ENCODE measurements at places on chromosomes 4 and X.
A peak's percentile ranks its signal among the peaks of the same experiment; 100 is the strongest.

DNA sequence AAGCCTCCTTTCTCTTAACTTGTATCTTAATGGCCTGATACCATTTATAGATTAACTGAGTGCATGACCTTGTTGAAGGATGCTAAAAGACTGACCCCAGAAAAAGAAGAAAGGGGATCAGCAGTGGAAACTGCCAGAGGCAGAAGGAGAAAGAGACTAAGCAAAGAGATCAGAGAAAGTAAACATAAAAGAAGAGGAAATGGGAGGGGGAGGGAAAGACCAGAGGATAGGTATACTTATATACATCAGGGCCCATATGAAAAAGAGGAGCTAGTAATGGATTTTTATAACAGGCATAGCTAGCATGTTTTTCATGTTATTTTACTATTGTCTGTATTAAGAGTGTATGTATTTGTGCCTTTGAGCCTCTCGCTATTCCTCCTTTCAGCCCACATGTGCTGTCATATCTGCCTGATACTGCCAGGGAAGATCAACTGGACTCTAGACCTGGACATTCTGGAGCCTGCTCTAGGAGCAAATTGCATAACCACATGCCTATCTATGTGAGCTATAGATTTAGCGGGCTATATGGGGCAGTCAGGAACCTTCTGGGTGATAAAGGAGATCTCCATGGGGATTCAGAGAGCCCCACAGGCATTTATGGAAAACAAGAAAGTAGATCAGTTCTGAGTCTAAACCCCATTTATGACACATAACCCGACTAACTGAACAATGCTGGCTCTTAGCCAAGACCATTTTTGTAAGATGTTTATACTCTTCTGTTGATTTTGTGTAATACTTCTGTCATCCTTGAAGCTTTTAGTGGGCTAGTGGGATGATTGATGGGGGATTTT is 13.4 kb upstream of the SNX12 start:
- DNase-seq, result no peak

GRCh38 chr4:58611012-58611411 is 1500.8 kb upstream of the IGFBP7 start:
- no peak for DNase-seq

- peak; percentile 13 for DNase-seq
These were observed 805 bp downstream of the ATP8A1 start for GRCh38 chr4:42655921-42656678.

DNA sequence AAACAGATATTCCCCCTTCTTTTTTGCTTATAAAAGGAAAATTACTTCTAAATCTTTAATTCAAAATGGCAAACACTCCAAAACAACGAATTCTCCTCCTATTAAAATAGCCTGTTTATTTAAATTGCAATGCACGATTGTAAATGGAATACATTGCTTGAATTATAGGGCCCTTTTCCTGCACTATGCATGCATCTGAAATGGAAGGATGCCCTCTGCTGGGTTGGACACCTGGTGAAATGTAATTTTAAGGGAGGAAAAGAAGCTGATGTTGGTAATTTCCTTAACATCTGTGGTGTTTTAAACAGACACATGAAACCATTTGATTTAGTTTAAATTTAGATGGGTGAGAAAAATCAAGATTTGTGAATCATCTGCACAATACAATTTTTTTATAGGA is 72.8 kb downstream of the GRXCR1 start:
- DNase-seq, result no peak

- DNase-seq, result no peak
These were observed 11.1 kb downstream of the TCEANC start for GRCh38 chrX:13664020-13664419.

DNA sequence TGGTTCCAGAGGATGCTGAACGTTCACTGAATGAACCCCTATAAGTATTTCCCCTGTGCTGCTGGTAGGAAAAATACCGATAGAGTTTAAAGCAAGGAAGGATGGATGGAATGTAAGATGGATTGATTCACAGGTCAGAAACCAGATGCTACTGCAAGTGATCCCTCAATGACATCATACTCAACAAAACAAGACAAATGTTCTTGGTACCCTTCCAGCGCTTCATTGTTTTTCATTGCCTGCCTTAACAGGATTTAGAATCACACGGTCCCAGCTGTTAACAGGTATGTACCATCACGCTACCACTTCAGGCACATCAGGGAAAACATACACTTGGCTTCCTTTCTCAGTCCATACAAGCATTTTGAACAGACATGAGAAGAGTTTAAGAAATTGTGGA is 118.1 kb upstream of the TLR3 start:
- DNase-seq, result no peak

- DNase-seq, result no peak
These were observed 38.5 kb downstream of the GYG2 start for GRCh38 chrX:2867206-2867605.

- DNase-seq, result no peak
These were observed 12.7 kb downstream of the FRAS1 start for GRCh38 chr4:78069859-78070258.

- no peak for DNase-seq
These were observed 10.0 kb downstream of the MAGEA4 start for GRCh38 chrX:151922692-151923091.

GRCh38 chr4:56115898-56116297 is 167.2 kb downstream of the CEP135 start:
- no peak for DNase-seq

- peak; percentile 2 for DNase-seq
These were observed 509.9 kb downstream of the SPOCK3 start for GRCh38 chr4:166724369-166724768.

DNA sequence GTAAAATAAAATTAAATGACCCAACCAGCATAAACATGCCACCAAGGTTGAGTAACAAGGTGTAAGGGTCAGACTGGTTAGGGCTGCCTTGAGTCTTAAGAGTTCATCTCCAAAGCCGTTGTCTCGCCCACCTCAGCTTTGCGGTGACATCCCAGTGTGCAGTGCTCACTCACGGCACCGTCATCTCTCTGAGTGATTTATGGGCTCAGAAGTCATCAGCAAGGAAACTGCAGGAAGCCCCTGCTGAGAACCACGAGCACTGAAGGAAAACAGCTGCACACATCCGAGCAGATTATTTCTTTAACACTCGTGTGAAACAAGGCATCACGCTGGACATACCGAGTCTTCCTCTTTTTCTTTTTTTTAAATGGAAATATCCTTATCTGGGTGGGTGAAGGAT is 411.1 kb downstream of the TRIML1 start:
- DNase-seq, result no peak

DNA sequence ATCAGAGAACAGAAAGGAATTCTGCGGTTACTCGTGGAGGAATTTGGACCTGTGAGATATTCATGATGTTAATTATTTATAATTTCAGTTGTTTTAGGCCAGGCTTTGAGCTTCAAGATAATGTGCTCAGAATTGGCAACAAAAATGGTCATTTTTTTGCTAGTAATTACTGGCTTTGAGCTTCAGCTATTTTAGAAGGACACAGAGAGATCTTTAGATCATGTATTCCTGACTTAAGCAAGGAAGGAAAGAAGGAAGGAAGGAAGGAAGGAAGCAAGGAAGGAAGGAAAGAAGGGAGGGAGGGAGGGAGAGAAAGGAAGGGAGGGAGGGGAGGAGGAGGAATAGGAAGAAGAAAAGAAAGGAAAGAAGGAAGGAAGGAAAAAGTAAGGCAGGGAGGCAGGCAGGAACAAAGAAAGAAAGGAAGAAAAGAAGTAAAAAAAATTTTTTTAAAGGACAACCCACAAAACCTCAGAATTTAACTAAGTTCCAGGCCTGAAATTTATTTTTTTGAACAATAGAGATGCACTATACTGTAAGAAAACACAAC is 277.9 kb upstream of the KLF3 start:
- DNase-seq, result no peak

DNA sequence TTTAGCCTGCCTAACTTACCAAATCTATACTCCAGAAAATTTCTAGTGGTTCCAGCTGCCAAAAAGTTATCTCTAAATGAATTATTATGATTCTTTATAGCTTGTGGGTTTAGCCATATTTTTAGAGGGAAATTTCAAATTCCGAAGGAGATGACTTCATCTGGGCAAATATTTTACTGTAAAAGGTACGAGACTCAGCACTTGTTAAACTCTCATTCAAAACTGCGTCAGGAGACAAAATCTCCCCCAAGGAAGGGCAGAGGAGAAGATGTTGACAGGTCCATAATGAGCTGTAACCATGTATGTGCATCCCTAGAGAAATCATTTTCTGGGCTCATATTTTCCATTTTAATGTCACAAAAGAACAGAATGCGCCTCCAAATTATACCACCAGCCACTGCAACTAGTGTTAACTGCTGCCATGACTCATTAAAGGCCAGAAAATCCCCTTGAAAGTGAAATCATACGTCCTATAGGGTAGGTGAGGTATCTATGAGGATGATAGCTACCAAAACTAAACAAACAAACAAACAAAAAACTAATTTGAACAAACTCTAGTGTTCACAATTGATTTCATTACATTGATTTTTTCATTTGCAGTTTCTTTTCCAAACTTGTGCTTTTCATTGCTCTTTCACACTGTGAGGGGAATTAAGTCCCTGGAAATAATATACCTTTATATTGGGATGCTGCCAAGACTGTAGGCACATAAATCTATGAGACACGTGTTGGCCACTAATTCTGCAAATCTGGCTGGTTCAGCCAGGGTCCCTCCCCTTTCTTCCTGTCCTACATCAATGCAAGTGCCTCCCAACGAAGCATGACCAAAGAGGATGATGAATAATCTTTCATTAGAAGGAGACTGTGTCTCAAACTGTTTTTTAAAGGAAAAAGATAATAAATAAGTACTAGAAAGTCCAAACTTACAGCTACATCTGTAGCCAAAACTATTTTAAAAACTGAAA is 85.8 kb downstream of the ARHGAP6 start:
- DNase-seq, result no peak

DNA sequence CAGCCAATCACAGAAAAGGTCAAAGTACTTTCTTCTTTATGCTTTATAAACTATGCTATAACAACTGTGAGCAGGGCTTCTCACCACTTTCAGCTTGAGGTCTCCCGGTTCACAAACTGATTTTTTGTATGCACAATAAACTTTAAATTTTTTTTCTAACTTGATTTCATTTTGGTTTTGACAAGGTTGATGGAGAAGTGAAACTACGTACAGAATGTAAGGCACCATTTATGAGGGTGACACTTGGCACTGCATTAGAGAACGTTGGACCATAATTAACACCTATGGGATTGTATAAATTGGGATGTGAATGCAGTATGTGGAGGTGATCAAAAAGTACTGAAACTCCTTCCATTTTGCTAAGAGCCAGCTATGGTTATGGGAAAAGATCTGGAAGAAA is 857.9 kb upstream of the HTR2C start:
- no peak for DNase-seq

GRCh38 chr4:159017323-159018026 is 85.4 kb upstream of the RAPGEF2 start:
- DNase-seq, result no peak

GRCh38 chr4:188109157-188109755 is at the start of gene TRIML2:
TSS of gene TRIML2 (minus strand) at chr4:188109603. CDS start at chr4:188105368, 4,235 bp downstream.
- no peak for DNase-seq

GRCh38 chr4:136484996-136485395 is 1047.3 kb downstream of the PCDH18 start:
- no peak for DNase-seq

DNA sequence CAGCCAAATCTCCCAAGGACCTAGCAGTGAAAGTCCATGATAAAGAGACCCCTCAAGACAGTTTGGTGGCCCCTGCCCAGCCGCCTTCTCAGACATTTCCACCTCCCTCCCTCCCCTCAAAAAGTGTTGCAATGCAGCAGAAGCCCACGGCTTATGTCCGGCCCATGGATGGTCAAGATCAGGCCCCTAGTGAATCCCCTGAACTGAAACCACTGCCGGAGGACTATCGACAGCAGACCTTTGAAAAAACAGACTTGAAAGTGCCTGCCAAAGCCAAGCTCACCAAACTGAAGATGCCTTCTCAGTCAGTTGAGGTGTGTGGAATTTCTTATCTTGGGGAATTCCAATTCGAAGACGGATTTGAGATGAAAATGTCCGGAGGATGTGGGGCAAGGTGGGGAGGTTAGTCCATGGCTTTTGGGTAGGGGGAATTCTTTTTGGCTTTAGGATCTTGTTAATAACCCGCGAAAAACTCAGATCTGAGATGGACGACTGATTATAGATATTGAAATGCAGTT is 112.5 kb downstream of the AFF1 start:
- no peak for DNase-seq

DNA sequence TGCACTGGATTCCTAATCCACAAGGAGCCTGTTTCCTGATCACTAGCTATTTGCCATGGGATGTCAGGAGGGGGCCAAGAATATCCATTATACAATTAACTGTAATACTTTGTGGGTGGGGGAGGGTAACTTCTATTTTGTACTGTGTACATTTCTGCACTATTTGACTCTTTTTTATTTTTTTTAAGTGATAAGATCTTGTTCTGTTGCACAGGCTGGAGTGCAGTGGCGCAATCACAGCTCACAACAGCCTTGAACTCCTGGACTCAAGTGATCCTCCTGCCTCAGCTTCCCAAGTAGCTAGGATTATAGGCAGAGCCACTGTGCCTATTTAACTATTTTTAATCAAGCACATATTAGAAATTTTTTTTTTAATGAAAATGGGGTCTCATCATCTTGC is 134.1 kb downstream of the ELOVL6 start:
- no peak for DNase-seq

- DNase-seq, result no peak
These were observed 144.5 kb downstream of the NPNT start for GRCh38 chr4:106039796-106040195.

GRCh38 chrX:15033917-15034316 is 160.7 kb downstream of the MOSPD2 start:
- DNase-seq, result no peak

- no peak for DNase-seq
These were observed 183.7 kb downstream of the NSUN7 start for GRCh38 chr4:40933272-40934053.

DNA sequence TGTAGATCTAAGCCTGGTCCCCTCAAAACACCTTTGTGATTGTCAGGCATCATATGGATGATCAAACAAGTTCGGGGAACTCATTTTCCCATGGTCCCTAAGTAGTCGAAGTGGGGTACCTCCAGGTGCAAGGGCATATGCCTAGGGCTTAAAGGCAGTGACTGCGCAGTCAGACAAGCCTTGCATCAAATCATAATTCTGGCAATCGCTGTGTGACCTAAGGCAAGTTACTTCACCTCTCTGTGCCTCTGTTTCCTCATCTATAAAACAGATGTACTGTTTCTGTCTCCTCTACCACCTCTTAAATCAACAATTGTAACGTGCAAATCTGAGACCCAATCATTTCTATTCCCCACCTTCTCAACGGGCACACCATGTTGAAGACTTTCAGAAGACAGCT is 1.8 kb downstream of the CD99L2 start:
- no peak for DNase-seq

GRCh38 chrX:97529536-97530200 is 646.0 kb downstream of the RPA4 start:
- DNase-seq, result no peak

DNA sequence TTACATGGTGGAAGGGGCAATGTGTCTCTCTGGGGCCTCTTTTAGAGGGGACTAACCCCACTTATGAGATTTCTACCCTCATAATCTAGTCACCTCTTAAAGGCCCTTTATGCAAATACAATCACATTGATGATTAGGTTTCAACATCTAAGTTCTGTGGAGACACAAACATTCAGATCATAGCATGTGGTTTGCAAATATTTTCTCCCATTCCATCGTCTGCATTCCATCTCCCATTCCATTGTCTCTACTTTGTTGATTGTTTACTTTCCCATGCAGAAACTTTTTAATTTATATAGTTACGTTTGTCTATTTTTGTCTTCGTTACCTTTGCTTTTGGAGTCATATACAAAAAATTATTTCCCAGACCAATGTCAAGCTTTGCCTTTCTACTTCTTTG is 927.5 kb upstream of the INTU start:
- no peak for DNase-seq

- DNase-seq, result no peak
These were observed 77.6 kb downstream of the NAT8L start for GRCh38 chr4:2136726-2137125.

GRCh38 chr4:145483514-145483913 is 1.9 kb downstream of the SMAD1 start:
- DNase-seq, result no peak
